Activated CD8-positive, alpha-beta T cell treated with anti-CD3 and anti-CD28 coated beads for 36 hours (primary cell): ENCODE measurements at places on chromosomes 11 and 22. TPM values are rescaled to one million over a fixed set of nuclear protein-coding genes. Genes with fewer than 3 reads are reported as not detected.
A peak's percentile ranks its signal among the peaks of the same experiment; 100 is the strongest.

The GUCY1A2 gene
- not detected for total RNA-seq

- H3K27ac ChIP-seq = no peak overlapping the region
- no peak overlapping the region for H3K4me3 ChIP-seq
- H3K36me3 ChIP-seq = peaks cover 26% of the 10 kb centered on the region
These were observed 15.9 kb downstream of the TAB1 start for GRCh38 chr22:39415506-39415905.

- H3K4me3 ChIP-seq = no peak overlapping the region
- no peaks in the 10 kb centered on the region for H3K27me3 ChIP-seq
- H3K4me1 ChIP-seq = peaks cover 63% of the 10 kb centered on the region
- DNase-seq = no peak
- peak overlapping the region; percentile 1 for H3K27ac ChIP-seq
These were observed 8.3 kb downstream of the CD81 start for GRCh38 chr11:2385156-2386151.

The FOSL1 gene
- total RNA-seq = 10.2 TPM

DNA sequence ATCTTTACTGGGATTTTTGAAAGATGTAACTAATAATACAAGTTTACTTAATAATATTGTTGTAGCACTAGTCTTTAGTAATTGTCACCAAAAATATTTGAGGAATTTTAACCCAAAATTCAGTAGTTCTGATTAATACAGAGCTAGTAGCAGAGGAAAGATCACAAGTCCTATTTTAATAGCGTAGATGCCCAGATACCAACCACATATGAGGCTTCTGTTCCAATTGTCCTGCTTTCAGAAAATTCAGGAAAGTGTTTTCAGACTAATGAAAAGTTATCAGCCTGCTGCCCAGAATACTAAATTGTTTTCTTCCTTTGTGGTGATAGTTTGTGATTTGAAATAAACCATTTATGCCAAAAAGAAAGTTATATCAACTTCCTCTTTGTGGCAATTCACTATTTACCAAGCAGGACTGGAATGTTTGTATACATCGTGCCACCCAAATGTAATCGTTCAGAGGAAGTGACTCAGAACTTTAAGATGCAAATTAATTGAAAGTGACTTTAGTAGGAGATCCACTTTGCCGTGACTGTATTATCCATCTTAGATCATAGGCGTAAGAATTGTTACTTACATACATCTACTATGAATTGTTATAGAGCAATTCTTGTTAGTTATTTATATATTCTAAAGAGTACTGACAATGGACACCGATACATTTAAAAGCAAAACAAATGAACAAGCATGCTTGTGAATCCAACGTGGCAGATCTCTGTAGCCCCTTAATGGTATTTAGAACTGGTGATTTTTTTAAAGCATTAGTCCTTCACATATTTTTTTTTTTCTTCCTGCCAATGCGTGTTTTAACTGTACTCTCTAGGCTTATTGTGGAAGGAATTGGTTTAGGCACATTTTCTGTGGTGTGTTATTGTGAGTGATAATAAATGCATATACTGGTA, 231.0 kb downstream of the DDX10 start:
- H3K4me1 ChIP-seq = peaks cover 12% of the 10 kb centered on the region
- DNase-seq = no peak
- no peak overlapping the region for H3K4me3 ChIP-seq
- H3K27ac ChIP-seq = no peak overlapping the region
- peaks cover 20% of the 10 kb centered on the region for H3K36me3 ChIP-seq

The SYT12 gene
- not detected for total RNA-seq

- H3K4me3 ChIP-seq = no peak overlapping the region
- DNase-seq = no peak
- no peak overlapping the region for H3K27ac ChIP-seq
- no peaks in the 10 kb centered on the region for H3K27me3 ChIP-seq
These were observed 9.9 kb downstream of the MAPK1 start for GRCh38 chr22:21857481-21857914.

GRCh38 chr11:115535781-115536180, 31.6 kb upstream of the CADM1 start:
- no peak overlapping the region for H3K27ac ChIP-seq
- DNase-seq = no peak
- H3K4me1 ChIP-seq = no peaks in the 10 kb centered on the region
- H3K4me3 ChIP-seq = no peak overlapping the region
- H3K27me3 ChIP-seq = peaks cover 3% of the 10 kb centered on the region
